Stimulated activated CD4-positive, alpha-beta T cell treated with anti-CD3 and anti-CD28 coated beads, Interleukin-4, amount 100 ng/mL, for 1 hour (primary cell): ENCODE measurements at places on chromosomes 2 and 18.

DNA sequence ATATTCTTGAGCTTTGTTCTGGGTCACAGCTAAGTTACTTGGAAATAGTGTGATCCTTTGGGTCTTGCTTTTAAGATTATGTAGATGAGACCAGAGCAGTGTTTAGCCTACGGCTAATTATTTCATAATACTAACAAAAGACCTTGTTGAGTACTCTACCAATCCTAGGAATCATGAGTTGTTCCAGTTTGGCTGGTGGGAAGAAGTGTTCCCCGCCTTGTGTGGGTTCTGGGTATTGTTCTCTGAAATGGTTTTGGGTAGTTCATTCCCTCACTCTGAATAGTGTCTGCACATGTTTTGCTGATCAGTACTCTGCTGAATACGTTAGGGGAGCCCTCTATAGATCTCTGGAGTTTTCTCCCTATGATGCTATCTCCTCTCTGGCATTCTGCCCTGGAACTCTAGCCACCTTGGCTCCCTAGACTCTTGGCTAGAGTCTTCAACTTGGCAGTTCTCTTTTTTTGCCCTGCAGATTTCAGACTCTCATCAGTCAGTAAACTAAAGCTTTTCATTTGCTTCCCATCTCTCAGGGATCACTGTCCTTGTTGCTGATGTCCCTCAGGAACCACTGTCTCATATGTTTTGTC lies 48.4 kb downstream of the NEMP2 start:
- no peak for DNase-seq

- DNase-seq: no peak
These were observed 64.7 kb upstream of the ST3GAL5 start for GRCh38 chr2:85953476-85953875.

DNA sequence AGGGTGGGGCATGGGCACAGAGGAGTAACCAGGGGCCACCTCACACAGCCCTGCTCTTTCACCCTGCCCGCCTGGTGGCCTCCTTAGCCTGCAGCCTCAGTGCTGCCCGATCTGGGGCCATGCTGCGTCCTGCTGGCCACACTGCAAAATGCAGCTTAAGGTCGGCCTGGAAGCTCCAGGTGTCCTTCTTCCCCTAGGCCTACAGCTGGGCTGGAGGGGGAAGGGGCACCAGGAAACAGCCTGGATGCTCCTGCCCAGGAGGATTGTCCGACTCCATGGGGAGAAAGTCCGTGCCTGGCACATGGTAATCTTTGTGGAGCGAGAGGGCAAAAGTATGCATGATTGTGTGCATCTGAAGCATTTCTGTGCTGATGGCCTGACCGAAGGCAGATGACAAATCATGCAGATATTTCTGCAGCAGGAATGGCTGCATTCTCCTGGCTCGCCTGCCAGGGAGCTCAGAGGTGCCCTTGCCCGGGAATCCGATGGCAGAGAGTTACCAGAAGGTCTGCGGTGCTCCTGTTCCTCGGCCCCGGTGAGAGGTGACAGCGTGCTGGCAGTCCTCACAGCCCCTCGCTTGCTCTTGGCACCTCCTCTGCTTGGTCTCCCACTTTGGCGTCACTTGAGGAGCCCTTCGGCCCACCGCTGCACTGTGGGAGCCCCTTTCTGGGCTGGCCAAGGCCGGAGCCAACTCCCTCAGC lies 12.8 kb upstream of the ALPP start:
- DNase-seq: no peak

DNA sequence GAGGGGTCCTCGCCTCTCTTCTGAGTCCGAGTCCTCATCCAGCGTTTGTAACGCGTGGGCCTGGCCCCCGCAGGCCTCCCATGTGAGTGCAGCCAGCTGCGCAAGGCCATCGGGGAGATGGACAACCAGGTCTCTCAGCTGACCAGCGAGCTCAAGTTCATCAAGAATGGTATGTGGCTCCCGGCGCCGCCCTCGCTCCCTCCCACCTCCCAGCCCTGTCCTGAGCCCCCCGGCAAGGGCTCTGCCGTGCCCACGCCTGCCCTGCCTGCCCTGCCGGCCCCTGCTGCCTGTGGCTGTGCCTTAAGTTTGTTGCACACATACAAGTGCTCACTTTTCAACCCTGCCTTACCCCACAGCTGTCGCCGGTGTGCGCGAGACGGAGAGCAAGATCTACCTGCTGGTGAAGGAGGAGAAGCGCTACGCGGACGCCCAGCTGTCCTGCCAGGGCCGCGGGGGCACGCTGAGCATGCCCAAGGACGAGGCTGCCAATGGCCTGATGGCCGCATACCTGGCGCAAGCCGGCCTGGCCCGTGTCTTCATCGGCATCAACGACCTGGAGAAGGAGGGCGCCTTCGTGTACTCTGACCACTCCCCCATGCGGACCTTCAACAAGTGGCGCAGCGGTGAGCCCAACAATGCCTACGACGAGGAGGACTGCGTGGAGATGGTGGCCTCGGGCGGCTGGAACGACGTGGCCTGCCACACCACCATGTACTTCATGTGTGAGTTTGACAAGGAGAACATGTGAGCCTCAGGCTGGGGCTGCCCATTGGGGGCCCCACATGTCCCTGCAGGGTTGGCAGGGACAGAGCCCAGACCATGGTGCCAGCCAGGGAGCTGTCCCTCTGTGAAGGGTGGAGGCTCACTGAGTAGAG lies 14.4 kb upstream of the ALLC start:
- no peak for DNase-seq
